Cortex of kidney (tissue), 1 donor: ENCODE measurements at places on chromosomes 5 and 9.

DNA sequence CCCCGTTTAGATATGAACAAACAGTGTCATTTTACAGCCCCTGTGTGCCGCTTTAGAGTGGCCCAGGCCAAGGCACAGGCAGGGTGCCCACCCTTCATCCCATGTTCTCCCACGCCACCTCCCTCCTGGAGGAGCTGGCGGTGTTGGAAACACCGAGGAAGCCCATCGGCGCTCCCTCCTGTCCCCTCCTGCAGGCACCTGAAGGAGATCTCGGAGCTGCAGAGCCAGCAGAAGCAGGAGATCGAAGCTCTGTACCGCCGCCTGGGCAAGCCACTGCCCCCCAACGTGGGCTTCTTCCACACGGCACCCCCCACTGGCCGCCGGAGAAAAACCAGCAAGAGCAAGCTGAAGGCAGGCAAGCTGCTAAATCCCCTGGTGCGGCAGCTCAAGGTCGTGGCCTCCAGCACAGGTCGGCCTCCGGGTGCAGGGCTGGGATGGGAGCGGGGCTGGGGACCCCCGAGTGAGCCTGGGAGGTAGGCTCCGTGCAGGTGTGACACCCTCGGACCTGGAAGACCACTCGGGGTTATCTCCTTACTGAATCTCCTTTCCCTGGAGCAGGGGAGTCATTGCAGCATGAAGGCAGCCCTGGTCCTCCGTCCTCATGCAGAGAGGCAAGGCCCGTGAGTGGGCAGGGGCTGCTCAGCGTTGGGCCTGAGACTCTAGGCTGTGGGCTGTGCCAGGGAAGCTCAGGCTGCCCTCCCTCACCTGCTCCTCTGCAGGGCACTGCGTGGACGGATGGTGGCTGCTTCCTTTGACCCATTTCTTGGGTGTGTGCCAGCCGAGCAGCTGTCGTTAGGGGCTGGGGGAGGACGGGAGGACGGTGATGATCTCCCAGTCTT lies 113.9 kb downstream of the WNK2 start:
- no peak for DNase-seq

DNA sequence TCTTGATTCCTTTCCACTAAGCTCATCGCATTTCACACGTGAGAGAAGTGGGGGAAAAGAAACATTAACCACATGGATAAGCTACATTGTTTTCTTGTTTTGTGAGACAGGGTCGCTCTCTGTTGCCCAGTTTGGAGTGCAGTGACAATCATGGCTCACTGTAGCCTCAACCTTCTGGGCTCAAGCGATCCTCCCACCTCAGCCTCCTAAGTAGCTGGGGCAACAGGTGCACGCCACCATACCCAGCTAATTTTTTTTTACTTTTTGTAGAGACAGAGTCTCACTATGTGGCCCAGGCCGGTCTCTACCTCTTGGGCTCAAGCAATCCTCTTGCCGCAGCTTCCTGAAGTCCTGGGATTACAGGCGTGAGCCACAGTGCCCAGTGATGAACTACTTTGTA lies 2.8 kb downstream of the OTULIN start:
- DNase-seq: no peak

DNA sequence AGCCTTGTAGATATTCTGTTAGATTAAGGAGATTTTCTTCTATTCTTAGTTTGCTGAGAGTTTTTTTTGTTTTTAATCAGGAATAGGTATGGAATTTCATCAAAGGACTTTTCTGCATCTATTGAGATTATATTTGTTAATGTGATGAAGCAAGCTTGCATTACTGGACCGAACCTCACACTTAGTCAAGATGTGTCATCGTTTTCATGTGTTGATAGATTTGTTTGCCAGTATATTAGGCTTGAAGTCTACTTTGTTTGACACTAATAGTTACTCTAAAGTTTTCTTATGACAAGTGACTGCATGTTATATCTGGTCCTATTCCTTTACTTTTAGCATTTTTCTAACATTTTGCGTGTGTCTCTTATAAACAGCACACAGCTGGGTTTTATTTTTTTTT lies 12.4 kb upstream of the HACD4 start:
- DNase-seq: no peak

DNA sequence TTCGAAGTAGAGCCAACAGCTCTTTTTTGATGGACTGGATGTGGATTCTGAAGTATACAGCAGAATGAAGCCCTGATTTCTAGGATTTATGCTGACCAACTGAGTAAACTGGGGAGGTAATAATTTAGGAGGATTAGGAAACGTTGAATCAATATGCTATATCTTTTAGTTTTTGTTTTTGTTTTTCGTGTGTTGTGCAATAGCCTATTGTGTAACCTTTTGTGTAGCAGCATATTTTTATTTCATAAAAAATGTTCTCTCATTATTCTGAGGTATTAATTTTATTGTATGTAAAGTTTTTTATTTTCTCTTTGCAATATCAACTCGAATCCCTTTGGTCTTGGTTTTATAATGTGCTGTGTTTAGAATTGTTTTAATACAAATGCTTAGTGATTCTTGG lies 902.3 kb downstream of the EFNA5 start:
- DNase-seq: no peak
